ENCODE measurements at places on chromosomes 1 and 21.

GRCh38 chr1:21334214-21335087, 44.2 kb upstream of the ECE1 start:
- DNase-seq: peak; percentile 73

DNA sequence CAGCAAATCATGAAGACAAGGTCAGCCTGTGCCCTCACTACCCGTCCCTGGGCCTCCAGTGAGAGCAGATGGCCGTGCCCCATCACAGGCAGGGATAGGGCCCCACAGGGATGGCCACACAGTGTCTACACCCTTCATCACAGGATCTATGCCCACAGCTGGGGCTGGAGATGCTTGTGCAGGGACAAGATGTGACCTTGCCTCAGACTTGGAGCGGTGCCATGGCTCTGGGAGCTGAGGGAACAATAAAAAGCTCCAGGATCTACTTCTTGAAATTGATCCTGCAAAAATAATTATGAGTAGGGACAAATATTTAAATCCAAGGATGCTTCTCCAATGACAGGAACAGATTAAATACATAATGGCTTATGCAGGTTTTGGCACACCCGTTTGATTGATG, 25.4 kb upstream of the TCEA3 start:
- no peak for DNase-seq

DNA sequence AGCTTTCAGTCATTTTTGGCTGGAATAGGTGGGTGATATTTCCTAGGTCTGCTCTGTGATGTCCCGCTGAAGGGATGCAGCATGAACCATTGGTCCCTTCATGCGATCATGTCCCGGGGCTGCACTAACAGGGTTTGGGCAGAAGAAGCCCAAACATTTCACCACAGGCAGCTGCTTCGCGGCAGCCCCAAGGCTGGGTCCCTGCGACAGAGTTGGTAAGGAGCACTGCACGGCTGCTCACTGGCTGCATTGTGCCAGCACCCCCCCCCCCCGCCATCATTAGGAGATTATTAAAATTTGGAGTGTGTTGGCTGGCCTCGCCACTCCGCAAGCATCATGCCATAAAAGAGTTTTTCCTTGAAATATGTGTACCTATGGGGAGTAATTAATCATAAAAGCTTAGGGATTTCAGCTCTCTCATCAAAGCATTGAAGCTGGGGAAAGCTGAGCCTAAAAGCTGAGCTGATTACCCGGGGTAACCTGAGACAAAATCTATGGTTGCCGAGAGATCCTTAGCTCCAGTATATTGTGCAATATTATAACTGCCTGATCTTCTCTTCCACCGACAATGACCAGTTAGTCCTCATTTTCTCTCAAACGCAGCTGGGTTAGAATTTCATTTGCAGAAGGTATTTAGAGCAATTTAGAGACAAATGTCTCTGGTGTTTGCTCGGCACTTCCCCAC, 62.5 kb downstream of the PEX14 start:
- DNase-seq: no peak

DNA sequence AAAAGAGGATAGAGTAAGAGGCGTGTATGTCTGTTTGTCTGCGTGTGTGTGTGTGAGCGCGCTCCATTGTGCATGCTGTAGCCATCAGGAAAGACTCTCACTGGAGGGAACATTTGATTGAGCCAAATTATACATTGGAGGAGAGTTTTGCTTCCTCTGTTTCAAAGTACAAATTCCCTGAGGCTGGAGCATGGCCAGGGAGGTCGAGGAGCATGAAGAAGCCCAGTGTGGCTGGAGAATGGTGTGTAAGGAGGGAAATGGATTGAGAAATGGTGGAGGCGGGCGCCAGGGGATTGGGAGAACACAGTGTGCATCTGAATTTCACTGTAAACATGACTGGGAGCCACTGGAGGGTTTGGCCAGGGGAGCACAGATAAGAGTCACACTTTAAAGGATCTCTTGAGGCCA, 22.1 kb upstream of the EFNA1 start:
- no peak for DNase-seq

DNA sequence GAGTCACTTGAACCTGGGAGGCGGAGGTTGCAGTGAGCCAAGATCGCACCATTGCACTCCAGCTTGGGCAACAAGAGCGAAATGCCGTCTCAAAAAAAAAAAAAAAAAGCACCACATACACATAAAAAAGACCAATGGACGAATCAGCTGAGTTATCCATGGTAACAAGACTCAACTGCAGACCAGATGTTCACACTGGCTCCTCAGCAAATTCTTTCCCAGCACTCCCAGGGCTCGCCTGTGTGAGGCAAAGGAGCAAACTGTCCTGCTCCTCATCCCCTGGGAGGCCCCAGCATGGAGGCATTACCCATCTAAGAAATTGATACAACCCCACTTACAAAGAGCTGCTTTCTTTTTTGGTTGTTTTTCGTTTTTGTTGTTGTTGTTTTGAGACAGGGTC, 3.1 kb downstream of the TMEM234 start:
- no peak for DNase-seq

DNA sequence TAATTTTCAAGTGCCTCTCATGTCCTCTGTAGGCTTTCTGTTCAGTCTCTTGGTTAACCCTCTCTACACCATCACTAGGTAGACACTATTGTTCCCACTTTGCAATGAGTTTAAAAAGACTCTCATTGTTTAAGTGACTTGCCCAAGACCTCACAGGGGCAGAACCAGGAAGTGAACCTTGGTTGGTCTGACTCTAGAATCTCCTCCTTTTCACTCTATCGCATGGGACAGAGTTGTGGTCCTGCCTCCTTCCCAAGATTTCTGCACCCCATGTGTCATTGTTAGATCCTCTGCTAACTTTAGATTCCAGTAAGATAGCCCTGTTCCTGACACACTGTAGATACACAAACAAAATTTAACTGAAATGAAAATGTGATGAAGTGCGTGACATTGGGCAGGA, 481.7 kb upstream of the USP24 start:
- DNase-seq: no peak
